ENCODE measurements at places on chromosomes 5 and 9. TPM values are rescaled to one million over a fixed set of nuclear protein-coding genes. Genes with fewer than 3 reads are reported as not detected.
A peak's percentile ranks its signal among the peaks of the same experiment; 100 is the strongest.

DNA sequence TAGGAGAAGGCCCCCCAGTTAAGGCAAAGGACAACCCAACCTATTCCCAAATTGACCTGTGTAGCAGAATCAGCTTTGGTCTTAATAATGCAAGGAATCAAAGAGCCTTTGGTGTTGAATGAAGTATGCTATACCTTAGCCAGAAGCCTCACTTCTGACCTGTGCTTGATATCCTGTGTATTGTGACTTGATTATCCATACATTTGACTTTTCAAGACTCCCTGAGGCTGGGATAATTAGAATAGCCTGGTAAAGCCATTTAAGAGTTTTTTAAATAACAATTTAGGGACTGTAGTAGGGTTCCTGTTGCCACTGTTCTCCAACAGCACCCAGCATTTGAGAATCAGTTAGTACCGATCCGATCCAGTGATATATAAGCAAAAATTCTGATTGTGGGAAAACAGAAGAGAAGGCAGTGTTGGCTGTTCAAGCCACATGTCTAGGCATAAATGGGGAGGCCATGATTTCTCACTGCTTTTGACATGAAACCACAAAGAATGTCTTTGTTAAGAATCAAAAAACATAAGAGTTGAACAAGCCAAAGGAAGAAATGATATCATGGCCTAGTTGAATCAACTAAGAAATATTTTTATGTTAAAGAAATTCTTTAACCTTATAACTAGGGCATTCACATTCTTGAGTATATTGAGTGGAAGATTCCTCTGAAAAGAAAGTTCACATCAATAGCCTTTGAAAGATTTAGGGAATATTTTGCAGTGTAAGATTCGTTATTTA lies 98.9 kb downstream of the F2RL2 start:
- no peaks in the 10 kb centered on the region for H3K27me3 ChIP-seq
- no peak overlapping the region for H3K27ac ChIP-seq
- DNase-seq = no peak
- no peaks in the 10 kb centered on the region for H3K36me3 ChIP-seq

DNA sequence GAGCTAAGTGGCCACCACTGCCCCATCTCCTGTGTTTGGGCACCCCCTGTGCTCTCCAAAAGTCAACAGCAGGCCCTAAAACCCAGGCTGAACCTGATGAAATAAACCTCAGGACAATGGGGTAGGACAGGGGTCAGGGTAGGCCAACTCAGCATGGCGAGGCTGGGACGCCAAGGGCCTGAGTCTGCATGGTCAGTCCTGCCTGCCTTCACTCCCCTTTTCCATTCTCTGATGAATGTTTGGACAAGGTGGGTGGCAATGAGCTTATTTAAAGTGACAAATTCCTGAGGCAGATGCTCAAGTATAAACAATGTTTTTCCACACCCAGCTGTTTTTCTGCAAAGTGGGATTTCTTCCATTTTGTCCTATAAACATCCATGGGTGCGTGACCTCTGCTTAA lies 47.2 kb upstream of the CXCL14 start:
- H3K4me1 ChIP-seq = no peaks in the 10 kb centered on the region
- H3K27me3 ChIP-seq = peaks cover 3% of the 10 kb centered on the region
- peaks cover 15% of the 10 kb centered on the region for H3K36me3 ChIP-seq
- no peak overlapping the region for H3K4me3 ChIP-seq
- no peak for DNase-seq

GRCh38 chr9:134855231-134855899 lies 25.2 kb upstream of the FCN2 start:
- no peaks in the 10 kb centered on the region for H3K4me1 ChIP-seq
- H3K4me3 ChIP-seq = no peak overlapping the region
- no peak for DNase-seq
- H3K36me3 ChIP-seq = no peaks in the 10 kb centered on the region

GRCh38 chr9:121344184-121344583 lies 25.9 kb downstream of the STOM start:
- H3K36me3 ChIP-seq = no peaks in the 10 kb centered on the region
- no peaks in the 10 kb centered on the region for H3K27me3 ChIP-seq
- no peak for DNase-seq
- H3K4me3 ChIP-seq = no peak overlapping the region
- H3K4me1 ChIP-seq = no peaks in the 10 kb centered on the region
- no peak overlapping the region for H3K27ac ChIP-seq

- H3K4me3 ChIP-seq = no peak overlapping the region
- H3K36me3 ChIP-seq = no peaks in the 10 kb centered on the region
- no peak for DNase-seq
- peaks cover 16% of the 10 kb centered on the region for H3K27me3 ChIP-seq
These were observed 32.0 kb downstream of the OR2V1 start for GRCh38 chr5:181098762-181099601.

DNA sequence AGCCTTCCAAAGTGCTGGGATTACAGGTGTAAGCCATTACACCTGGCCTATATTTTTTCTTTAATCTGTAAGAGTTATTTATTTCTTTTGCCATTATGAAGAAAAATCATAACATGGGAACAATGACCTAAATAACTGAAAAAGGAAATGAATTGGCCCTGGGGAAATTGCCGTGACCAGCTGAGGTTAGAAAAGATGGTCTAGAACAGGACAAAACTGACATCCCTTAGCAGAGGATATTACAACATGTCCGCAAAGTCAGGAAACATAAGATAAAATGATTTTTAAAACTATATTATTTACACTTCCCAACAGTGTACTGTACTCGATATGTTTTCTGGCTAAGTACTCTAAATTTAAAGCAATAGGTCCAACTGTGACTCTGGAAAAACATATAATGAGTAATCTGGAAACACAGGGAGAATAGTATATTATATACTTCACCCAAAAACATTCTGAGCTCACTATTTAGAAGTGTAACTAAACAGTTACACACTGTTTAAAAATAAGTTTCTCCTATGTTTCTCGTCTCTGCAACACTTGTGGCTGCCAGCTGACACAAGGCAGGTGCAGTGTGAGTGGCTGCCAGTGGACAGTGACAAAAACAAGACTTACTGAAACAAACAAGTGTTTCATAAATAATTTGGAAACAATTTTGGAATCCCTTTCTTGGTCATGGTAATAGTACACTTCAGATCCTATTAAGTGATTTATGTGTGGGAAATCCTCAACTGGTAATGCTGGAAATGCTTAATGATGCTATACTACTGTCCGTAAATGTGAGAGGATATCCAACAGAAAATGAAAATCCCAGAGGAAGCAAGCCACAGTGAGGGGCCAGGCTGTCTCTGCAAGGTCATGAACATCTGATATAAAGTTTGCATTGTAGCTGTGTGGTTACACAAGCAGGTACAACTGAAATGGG lies 69.1 kb downstream of the C9orf85 start:
- no peak for DNase-seq
- H3K27me3 ChIP-seq = no peaks in the 10 kb centered on the region
- H3K36me3 ChIP-seq = no peaks in the 10 kb centered on the region

DNA sequence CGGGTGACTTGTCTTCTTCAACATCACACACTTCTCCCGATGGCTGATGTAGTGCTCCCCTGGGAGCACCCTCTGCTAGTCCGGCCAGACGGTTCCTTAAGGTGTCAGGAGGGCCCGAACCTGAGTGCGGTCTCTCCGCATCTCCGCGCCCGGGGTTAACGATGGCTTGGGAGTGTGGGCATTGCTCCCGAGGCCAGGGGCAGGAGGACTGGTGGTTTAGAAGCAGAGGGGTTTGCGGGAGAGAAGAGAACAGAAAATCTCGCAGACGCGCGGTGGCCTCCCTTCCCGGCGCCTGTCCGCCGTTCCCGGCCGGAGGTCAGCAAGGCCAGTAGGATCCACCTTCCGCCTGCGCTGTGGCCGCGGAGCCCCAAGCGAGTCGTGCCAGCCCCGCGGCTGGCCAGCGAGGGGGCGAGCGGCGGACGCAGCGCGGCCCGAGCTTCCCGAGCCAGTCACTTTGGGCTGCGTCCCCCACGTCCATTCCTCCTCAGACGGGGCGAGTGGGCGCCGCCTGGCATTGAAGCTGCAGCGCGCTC lies 700 bp downstream of the CDO1 start:
- peak; percentile 50 for DNase-seq
- H3K4me1 ChIP-seq = peaks cover 52% of the 10 kb centered on the region
- peaks cover 14% of the 10 kb centered on the region for H3K27me3 ChIP-seq
- H3K36me3 ChIP-seq = peaks cover 10% of the 10 kb centered on the region

DNA sequence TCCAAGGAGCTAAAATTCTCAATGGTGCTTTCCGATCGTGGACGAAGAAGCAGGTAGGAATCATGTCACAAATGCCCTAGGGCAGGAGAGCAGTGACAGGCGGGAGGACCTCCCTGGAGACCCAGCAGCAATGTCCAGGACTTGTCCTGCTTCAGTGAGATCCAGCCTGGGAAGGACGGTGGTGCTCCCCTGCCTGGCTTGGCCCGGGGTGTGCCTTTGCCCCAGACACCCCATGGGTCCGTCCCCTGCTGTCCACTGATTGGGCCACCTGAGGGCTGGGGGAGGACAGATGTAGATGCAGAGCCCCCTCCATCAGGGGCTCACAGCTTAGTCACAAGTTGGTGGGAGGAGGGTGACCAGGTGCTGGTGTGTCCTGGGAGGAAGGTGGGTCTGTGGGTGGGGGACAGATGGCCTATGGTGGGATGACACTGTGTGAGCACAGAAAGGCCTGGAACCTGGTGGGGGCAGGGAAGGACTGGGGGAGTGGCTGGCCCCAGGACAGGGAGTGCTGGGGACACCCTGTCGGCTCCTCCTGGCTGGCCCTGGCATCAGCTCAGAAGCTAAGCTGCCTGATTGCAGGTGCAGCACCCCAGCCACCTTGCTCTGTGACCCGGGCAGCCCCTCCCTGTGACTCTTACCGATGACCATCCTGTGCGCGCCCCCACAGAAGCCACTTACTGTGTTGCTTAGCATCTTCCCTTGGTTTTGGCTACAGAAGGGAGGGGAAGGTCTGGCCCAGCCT lies 82.0 kb downstream of the PHF2 start:
- H3K27me3 ChIP-seq = no peaks in the 10 kb centered on the region
- no peak overlapping the region for H3K27ac ChIP-seq
- no peak overlapping the region for H3K4me3 ChIP-seq
- no peaks in the 10 kb centered on the region for H3K36me3 ChIP-seq
- DNase-seq = peak; percentile 10

Gene TSSK1B
- 0.54 TPM for total RNA-seq

Gene ANAPC2
- total RNA-seq = 72.9 TPM

Gene ANKRD31
- 0.42 TPM for total RNA-seq

All from glutamatergic neuron (in vitro differentiated cells).